M059J (cell line): ENCODE measurements at places on chromosomes 5 and 9. TPM values are rescaled to one million over a fixed set of nuclear protein-coding genes. Genes with fewer than 3 reads are reported as not detected.

Gene PAEP
- total RNA-seq = not detected in 2 replicates

Gene DNAH5
- total RNA-seq = 2.2 and 3.0 TPM in 2 replicates

Gene CCNJL
- 7.3 and 10.9 TPM in 2 replicates for total RNA-seq

Gene MEGF10
- total RNA-seq = 0.71 and 3.1 TPM in 2 replicates

Gene F2RL1
- 118 and 125 TPM in 2 replicates for total RNA-seq

Gene NIPAL4
- total RNA-seq = 0.44 and 1.4 TPM in 2 replicates

Gene TAF11L10
- total RNA-seq = not detected in 2 replicates

Gene CDX1
- total RNA-seq = not detected in 2 replicates

Gene HTR4
- total RNA-seq = not detected in 2 replicates

- peak; percentile 27 for DNase-seq
Measured at GRCh38 chr9:28365020-28365640, 791.8 kb upstream of the C9orf72 start.

- no peak for DNase-seq
Measured at GRCh38 chr9:131630205-131630831, 85.0 kb downstream of the PRRT1B start.

DNA sequence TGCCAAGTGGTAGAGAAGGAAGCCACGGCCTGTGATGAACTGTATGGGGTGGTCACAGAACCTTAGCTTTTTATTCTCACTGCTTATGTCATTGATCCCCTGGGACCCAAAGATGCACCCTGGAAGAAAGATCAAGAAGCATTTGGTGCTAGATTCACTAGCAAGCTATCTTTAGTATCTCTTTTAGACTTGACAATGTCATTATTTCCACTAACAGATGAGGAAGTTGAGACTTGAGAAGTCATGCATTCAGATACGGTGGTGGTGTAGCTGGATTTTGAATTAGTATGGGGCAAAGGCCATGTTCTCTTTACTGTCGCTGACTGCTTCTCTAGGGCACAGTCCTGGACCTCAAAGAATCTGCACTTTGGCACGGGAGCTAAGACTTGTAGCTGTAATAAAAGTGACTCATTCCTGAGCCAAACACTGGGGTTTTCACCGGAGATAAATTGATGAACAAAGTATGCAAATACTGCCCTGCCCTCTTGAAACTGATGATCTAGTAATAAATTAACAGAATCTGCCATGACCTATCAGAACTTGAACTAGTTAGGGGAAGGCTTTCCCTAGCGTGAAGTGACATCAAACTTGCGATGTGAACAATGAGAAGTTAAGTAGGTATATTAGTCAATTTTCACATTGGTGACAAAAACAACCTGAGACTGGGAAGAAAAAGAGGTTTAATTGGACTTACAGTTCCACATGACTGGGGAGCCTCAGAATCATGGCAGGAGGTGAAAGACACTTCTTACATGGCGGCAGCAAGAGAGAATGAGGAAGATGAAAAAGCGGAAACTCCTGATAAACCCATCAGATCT, 5.4 kb downstream of the GDA start:
- DNase-seq = peak; percentile 70

- no peak for DNase-seq
Measured at GRCh38 chr9:21561502-21561901, 79.4 kb upstream of the IFNE start.

DNA sequence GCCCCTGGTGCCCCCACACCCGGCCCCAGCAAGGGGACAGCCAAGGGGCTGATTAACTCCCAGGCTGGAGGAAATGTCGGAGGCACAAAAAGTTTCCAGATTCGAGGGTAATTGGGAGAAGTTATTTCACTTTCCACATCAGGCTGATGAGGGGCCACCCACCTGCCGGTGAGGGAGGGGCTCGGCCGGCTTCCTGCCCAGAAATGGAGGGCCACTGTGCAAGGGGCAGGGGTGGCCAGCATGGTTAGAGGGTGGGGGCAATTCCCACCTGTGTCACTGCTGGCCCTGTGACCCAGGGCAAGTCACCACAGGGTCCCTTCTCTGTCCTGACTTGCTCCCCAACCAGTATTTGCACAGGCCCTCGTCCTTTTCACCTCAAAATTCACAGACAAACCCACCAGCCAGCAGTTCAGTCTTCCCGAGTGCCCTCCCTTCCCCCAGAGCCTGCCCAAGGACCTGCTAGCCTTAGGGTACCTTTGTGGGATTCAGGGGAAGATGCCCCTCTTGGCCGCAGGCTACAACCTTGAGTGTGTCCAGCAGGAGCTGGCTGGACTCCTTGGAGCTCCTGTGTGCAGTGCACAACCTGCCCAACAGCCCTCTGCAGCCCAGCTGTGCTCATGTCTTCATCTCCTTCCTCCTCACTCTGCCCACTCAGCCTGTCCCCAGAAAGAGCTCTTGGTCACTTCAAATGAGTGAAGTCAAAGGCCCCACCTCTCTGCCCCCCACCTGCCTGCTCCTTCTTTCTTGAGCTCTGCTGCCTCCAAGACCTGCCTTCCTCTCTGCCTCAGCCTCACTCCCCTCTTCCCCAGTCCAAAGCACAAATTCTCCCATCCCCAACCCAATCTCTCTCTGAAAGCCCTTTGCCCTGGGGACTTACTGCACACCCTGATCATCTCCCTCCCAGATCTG, 130.5 kb downstream of the BARX1 start:
- DNase-seq = no peak

DNA sequence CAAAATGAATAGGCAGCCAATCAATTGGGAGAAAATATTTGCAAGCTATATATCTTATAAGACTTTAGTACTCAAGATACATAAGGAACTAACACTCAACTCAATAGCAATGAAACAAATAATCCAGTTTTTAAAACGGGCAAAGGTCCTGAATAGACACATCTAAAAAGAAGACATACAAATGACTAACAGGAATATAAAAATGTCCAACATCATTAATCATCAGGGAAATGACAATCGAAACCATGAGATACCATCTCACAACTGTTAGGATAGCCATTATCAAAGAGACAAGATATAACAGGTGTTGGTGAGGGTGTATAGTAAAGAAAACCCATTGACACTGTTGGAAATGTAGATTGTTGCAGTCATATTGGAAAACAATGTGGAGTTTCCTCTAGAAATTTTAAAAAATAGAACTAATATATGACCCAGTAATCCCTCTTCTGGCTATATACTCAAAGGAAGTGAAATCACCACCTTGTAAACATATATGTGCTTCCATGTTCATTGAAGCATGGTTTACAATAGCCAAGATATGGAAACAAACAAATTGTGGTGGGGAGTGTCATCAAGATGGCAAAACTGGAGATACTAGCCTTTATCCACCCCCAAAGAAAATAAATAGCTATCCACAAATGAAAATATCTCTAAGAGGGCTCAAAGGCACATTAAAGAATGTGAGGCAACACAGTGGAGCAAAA, 13.9 kb upstream of the BTNL3 start:
- DNase-seq = no peak

GRCh38 chr5:123936548-123936947, 424.6 kb downstream of the CSNK1G3 start:
- no peak for DNase-seq

- DNase-seq = peak; percentile 43
Measured at GRCh38 chr5:75509956-75510355, 1.5 kb downstream of the CERT1 start.

DNA sequence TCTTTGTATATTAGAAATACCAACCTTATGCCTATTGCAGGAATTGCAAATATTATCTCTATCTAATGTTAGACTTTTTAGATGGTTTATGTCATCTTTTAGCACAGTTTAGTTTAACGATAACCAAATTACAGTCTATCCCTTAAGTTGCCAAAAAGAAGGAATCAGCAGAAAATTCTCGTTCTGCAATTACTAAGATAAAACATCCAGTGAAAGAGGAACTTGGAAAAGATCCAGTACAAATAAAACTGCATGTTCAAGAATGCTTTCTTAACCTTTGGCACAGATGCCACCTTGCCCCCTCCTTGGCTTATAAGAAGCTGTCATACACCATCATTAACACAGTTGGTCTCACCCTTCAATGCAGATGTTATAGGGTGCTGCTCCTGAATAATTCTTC, 124.0 kb downstream of the SEMA5A start:
- peak; percentile 53 for DNase-seq

GRCh38 chr9:103152473-103152872, 157.3 kb downstream of the CYLC2 start:
- DNase-seq = no peak

DNA sequence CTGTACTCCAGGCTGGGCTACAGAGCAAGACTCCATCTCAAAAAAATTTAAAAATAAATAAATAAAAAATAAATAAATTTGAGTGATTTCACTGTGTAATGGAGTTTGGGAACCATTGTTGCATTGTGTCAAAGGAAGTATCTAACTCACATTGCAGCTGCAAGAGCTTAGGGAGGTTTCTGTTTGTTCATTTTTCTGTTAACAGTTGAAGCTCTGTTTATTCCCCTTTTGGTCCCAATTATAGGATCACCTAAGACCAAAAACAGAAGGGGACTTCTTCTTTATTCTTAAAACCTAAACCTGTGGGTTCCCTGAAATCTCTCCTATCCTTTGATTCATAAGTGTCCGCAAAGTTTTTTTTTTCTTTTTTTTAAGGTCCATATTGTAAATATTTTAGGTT, 28.6 kb upstream of the PCAT7 start:
- DNase-seq = no peak

- DNase-seq = peak; percentile 56
Measured at GRCh38 chr5:60410427-60410826, 289.5 kb downstream of the DEPDC1B start.

DNA sequence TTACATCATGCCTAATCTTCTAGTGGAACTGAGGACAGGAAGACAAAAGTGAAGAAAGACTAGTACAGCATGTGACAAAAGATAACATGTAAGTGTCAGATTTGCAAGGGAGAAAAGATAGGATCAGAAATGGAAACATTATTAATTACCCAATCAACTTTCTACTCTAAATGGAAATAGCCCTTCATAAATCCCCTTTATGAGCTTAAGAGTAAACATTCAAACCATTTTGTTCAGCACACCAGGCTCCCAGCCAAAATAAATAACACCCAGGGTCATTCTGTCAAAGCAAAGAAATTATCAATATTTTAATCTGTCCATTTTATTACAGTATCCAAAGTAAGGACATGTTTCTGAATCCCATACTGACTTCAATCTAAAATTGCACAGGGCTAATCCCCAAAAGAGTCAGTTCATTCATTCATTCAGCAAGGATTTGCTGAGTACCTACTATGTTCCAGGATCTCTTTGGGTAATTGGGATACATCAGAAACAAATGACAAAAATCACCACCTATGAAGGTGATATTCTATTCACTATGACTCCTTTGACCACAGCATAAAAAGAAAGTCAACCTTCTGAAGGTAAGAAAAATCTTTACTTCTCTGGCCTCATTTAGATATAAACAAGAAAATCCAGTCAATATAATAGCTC, 5.3 kb downstream of the PRELID2 start:
- DNase-seq = peak; percentile 10

DNA sequence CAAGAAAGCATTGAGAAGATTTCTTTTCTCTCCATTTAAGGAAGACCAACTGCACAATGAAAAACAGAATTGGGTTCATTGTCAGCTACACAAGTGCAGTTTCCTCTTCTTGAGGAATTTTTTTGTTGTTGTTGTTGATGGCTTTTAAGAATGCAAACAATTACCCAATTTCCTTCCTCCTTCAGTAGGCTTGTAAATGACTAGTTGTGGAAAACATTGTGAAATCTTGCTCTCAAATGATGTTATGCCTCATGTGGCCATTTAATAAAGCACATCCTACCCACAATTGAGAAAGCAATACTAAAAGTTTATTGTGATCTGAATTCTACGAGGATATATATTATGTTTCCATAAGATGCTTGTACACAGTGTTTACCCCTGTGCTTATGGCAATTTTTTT, 171.6 kb downstream of the FAM174A start:
- DNase-seq = peak; percentile 5

- DNase-seq = no peak
Measured at GRCh38 chr9:92917176-92917800, 30.0 kb upstream of the FGD3 start.

DNA sequence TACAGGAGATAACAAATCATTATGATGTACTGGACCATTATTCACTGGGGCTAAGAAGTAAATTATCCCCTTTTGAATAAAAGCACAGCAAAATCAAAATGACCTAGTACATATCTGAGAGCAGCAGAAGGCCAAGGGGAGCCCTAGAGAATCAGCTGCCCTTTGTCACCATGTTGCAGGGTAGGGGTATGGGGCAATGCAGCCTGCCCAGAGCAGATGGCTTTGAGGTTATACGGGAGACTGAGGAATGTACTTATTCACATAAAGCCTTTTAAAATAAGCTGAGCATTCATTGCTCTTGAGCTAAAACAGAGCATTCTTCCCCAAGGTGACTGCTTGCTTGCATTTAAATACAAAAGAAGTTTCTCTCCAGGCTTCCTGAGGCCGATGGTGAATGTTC, 2.6 kb upstream of the TNFAIP8 start:
- no peak for DNase-seq

DNA sequence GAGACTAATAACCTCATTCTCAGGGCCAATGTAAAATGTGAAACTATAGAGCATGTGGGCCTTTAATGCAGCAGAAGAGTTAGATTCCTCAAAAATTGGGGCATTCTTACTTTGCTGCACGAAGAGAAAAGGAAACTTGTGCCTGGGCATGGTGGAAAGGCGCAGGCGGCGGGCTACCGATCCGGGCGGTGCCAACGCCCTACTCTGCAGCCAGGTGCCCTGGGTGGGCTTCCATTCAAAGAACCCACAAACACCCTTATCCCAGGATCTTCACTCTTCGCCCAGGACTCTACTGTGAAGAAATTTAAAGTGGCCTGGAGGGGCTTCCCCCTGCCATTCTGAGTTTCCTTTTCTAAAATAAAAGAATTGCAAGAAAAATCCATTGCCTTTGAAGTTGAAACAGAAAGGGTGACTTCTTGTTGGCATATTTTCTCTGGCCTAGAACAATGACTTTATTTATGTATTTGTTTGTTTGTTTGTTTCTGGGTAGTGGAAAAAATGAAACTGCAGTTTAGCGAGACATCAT, 124.9 kb downstream of the TMEM161B start:
- DNase-seq = no peak

- DNase-seq = no peak
Measured at GRCh38 chr5:96075579-96076289, 114.1 kb upstream of the ELL2 start.

- DNase-seq = no peak
Measured at GRCh38 chr9:135255841-135256580, 168.5 kb downstream of the OLFM1 start.

DNA sequence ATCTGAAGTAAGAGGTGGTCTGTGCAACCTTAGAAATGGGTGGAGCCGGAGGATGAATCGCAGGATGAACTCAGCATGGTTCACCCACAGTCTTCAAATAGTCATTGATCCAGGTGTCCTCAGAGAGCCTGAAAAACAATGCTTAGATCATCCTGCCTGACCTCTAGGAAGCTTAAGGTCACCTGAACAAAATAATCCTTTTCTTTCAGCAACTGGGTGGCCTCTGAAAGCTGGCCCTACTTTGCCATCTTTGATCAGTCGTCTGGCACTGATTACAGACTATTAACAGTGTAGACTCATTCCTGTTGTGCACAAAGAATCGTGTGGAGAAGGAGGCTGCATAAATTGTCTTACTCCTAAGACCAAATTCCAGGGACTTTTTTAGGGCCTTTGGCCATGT, 50.7 kb downstream of the PIP5K1B start:
- DNase-seq = no peak

GRCh38 chr9:129075996-129076639, 4.8 kb upstream of the DOLPP1 start:
- no peak for DNase-seq
